Cerebellum (tissue), 4 donors: ENCODE measurements at places on chromosomes 16 and 17. TPM values are rescaled to one million over a fixed set of nuclear protein-coding genes. Genes with fewer than 3 reads are reported as not detected.

OR1F1 gene
- total RNA-seq: 1.1 TPM

IKZF3 gene
- total RNA-seq: not detected

CUEDC1 gene
- total RNA-seq: 13.3 TPM

KRTAP17-1 gene
- total RNA-seq: not detected

KRTAP16-1 gene
- total RNA-seq: not detected

PLCD3 gene
- total RNA-seq: 9.5 TPM

- no peak for DNase-seq
Observed at GRCh38 chr17:15406081-15406480, 61.3 kb downstream of the CDRT4 start.

DNA sequence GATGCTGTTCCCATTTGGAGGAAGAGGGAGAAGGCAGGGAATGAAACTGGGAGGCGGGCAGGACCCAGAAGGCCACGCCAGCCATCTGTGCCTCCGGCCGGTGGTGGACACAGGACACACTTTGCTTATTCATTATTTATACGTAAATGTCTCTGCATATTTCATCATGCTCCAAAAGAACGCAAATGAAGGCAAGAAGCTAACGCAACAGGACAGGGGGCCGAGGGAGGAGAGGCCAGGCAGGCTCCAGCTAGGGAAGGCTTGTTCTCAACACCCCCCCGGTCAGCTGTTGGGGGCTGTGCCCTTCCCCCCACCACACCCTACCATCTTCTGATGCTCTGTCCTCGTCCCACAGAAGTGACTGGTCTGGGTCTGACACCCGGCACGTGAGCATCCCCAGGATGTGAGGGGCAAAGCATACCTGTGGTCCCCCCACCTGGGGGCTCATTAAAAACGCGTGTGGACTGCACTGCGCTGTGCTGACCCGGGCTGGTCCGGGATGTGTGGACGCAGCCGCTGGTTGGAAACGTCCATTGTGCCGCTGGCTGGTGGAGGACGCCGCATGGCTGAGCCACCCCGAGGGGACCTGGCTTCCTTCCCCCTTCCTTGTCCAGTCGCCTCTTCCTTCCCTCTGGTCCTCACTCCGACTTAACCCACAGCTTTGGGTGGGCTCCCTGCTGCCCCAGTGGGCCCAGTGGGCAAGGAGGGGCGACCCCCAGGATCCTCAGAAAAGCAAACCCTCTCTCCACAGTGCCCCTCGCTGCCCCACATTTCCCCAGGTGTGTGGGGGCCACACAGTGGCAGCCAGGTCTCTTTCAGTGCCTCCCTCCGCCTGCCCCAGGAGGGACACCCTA is 46.4 kb upstream of the ENPP7 start:
- DNase-seq: no peak

GRCh38 chr17:81735264-81736102 is 23.4 kb downstream of the SLC25A10 start:
- no peak for DNase-seq

DNA sequence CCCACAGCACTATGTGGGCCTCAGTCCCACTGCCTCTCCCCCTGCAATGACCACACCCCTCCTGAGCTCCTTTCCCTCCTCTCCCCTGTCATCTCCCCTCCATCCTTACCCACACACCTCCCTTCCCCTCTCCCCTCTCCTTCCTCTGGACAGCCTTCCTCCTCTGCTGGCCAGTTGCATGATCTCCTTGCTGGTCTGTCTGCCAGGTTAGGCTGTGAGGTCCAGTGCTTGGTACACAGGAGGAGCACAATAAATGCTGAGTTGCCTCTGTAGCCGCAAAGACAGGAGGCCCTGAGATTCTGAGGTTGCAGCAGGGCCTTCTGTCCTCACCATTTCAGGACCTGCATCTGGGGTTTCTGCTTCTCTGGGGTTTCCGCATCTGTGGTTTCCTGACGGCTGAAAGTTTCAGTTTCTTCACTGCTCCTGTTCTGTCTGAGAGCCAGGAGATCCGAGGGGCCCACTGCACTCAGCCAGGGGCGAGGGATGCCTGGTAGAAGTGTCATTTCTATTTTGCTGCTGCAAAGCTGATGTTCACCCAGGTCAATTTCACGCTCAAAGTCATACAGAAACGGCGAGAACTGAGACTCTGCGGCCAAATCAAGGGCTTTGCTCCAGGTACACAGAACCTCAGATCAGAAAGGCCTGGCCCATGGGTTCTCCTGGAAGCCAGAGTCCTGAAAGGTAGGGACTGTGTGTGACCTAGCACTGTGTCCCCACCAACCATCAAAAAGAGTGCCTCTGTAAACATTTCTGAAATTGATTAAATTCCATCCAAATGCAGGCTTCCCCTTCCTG is 4.6 kb upstream of the SLC12A3 start:
- no peak for DNase-seq

DNA sequence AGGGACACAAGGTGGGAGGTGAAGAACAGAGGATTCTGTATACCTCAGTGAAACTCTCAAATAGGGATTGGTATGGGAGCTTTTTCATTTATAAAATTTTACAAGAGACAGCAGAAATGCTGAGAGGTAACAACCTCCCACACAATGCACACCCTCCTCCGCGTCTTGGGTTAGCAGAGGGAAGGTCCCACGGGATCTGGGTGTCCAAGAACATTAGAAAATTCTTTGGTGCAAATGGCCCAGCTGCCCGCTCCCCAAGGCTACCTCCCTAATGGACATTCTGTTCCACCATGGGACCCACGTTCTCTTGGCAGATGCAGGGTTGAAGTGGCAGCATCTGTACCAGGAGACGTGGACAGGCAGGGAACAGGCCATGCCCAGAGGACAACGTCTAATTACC is 22.5 kb downstream of the GPR139 start:
- no peak for DNase-seq

GRCh38 chr17:66605541-66605940 is 229.4 kb upstream of the CACNG5 start:
- DNase-seq: no peak

GRCh38 chr16:75070012-75070841 is 46.4 kb downstream of the LDHD start:
- peak; percentile 90 for DNase-seq

DNA sequence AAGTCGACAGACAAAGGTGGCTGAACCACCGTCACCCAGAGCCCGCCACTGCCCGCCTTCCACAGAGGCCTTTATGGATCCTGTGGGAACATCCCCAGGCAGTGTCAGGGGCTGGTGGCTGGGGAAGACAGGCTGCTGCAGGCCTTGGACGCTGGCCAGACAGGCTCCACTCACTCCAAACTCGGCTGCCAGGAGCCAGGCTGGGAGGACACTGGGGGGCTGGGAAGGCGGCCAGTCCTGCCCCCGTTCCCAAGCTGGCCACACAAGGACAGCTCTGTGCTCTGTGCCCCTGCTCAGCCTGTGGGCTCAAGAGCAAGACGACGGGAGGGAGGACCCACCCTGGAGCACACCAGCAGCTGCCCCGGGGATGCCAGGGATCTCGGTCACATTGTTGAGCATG is 7.6 kb upstream of the LCAT start:
- peak; percentile 83 for DNase-seq

GRCh38 chr16:53022374-53022773 is 30.3 kb downstream of the CHD9NB start:
- peak; percentile 54 for DNase-seq

DNA sequence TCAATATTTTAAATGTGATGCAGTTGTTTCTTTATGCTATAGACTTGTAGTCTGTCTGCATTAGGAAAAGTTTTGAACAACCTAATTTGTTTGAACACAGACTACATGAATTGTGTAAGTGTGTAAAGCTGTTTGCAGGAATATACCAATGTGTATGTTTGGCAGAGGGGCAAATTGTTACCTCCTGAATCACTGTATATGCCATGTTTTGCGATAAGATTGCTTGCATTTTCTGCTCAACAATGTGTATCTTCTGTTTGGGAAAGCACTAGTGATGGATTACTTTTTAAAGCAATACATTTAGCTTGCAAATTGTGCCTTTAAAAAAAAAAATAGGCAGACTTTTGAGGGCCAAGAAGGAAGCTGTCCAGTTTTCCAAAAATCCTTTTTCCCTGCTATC is 14.6 kb downstream of the RBBP6 start:
- no peak for DNase-seq

DNA sequence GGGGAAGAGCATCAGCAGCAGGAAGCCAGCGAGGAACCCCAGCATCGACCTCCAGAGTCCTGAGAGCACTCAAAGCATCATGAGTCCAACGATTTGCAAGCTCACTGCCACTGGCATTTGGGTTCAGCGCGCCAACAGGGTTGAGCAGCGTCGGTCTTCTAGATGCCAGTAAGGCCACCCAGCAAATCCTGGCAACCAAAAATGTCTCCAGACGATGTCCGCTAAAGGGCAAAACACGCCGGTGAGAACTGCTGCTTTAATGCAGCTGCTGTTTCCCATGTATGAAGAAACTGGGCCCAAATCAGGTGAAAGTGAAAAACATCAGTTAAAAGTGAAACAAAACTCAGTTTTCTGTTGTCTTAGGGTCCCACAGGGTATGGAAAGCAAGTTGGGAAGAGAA is 70.2 kb downstream of the ANKRD11 start:
- DNase-seq: no peak

- no peak for DNase-seq
Observed at GRCh38 chr16:63983401-63983800, 1138.5 kb downstream of the CDH11 start.
